ENCODE measurements at places on chromosomes 5 and 9.

DNA sequence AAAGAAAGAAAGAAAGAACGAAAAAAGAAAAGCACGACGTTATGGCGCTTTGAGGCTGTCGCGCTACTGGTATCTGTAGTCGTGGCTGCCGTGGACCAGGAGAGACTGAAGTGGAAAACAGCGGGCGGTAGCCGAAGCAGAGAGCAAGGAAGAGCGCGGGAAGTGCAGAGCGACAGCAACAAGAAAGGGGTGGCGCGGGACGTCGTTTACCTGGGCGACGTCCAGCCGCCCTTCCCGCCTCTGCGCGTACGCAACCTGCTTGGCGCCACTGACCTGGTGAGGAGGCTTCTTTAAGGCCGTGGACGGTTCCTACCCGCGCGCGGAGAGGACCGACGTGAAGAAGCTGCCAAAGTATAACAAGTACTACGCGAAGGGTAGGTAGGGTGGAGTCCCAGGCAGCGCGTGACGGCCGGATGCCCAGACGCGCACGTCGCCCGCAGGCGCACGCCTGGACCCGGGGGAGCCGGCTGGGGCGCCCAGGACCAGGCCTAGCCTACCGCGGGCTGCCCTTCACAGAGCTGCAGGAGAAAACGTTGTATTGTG, 15.4 kb downstream of the CCL28 start:
- peak; percentile 14 for DNase-seq

DNA sequence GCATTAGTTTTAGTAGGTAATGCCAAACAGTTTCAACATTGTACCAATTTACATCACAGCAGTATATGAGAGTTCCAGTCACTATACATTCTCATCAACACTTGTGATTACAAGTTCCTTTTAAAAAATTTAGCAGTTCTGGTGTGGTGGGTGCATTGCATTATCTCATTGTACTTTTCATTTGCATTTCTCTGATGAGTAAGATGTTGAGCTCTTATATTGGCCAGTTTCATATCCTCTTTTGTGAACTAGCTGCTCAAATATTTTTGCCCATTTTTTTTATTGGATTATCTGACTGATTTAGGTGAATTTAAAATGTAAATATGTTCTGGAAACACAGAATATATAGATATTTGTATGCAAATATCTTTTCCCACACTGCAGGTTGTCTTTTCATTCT, 160.9 kb upstream of the NR3C1 start:
- no peak for DNase-seq

DNA sequence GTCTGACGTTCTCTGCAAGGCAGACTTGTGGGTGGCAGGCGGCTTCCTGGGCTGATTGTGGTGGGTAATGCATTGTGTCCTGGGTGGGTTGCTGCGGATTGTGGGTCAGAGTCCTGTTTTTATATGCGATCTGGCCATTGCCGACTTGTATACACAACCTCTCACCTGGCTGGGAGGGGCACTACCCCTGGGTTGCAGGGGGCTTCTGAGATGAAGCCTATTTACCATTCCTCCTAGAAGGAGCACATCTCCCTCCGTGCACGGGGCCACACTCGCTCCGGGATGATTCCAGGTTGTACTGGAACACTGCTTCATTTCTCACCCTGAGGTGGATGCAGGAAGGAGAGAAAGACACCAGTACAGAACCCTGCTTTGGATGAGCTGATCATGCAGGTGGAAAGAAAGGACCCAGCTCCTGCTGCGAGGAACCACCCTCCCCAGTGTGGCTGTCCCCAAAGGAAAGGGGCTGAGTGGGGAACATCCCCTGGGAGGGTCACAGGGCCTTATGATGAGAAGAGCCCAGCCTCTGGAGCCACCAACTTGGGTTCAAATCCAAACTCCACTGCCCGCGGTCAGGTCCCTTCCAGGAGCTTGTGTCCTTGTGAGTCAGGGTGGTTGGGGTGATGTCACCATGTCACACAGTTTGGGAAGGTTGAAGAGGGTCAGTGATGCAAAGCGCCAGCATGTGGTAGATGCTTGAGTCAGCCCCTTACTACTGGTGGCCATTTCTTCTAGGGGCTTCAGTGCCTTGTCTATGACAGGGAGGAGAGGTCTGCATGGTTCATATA, 151.8 kb upstream of the COL5A1 start:
- DNase-seq, result no peak

DNA sequence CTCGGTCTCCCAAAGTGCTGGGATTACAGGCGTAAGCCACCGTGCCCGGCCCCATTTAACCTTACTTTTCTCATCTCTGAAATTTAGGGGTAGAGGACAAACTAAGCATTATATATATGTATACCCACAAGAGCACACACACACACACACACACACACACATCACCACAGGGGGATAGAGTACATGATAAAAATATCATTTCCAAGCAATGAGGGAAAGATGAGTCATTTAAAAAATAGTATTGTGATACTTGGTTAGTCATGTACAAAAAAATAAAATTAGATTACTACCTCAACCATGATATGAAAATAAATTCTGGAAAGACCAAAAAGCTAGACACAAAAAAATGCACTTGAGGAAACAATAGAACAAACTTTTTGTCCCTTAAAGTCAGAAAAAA, 67.2 kb downstream of the CDH18 start:
- no peak for DNase-seq

DNA sequence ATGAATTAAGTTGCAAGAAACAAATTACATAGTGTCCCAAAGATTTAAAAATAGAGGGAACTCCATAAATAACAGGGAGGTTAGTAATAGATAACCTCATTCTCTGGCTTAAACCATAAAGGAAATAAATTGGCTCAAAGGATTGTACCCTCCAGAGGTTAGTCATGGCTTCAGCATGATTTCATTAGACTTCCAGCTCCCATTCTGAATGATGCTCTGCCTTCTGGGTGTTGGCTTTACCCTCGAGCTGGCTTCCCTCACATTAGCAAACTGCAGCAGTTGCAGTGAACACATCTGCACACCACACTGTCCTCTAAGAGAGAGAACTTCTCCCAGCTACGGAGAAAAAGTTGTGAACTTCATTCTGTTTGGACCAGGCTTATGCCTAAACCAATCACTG, 70.4 kb downstream of the RGS7BP start:
- DNase-seq, result no peak

DNA sequence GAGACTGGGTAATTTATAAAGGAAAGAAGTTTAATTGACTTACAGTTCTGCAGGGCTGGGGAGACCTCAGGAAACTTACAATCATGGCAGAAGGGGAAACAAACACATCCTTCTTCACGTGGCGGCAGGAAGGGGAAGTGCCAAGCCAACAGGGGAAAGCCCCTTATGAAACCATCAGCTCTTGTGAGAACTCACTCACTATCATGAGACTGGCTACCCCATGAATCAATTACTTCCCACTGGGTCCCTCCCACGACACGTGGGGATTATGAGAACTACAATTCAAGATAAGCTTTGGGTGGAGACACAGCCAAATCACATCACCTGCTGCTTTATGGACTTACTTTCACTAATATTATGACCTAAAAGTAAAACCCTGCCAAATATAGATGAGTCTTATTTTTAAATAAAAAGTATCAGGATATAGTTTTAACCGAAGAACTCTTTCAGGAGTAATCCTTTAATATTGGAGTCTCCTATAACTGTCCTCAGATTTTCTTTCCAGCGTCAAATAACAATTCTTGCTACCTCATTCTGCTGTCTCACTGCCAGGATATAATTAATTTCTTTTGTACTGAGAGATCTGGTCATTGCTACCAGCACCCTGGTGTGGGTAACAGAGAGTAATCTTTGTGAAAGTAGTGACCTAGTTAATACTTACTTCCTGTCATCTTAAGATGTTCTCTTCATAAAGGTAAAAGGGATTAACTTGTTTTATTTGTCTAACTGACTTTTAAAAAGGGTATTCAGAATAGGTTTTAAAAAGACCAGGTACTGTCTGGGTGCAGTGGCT, 68.6 kb downstream of the NLN start:
- DNase-seq, result no peak

- no peak for DNase-seq
These were observed 60.1 kb upstream of the NMUR2 start for GRCh38 chr5:152465140-152465539.

DNA sequence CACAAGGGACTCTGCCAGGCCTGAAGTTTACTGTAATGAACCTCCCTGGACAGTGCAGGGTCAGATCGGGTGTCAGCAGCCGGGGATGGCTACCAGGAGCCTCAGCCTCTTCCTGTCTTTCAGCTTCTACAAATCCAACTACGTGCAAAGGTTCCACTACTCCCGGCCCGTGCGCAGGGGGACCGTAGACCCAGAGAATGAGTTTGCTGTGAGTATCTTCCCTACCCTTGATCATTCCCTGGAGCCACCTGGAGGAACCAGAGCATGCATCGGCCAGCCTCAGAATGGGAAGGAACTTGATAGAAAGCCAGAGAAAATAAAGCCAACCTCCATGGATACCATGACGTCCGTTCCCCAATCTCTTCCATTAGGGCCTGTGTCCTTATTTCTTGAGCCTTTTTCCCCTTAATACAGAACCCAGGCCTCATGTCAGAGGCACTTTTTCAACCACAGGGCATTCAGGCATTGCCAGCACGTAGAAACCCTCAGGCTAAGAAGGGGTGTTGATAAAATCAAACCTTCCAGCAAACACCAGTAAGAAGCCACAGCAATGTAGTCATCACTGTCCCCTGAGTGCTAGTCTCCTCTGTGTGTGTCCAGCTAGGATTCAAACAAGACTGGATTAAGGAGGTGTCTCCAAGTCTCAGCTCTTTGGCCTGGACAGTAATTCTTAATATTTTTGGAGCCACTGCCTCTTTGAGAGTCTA, 49.0 kb upstream of the FOXI1 start:
- DNase-seq, result no peak
